Ovary (tissue), 10 donors: ENCODE measurements at places on chromosomes 5 and 9. TPM values are rescaled to one million over a fixed set of nuclear protein-coding genes. Genes with fewer than 3 reads are reported as not detected.

DNA sequence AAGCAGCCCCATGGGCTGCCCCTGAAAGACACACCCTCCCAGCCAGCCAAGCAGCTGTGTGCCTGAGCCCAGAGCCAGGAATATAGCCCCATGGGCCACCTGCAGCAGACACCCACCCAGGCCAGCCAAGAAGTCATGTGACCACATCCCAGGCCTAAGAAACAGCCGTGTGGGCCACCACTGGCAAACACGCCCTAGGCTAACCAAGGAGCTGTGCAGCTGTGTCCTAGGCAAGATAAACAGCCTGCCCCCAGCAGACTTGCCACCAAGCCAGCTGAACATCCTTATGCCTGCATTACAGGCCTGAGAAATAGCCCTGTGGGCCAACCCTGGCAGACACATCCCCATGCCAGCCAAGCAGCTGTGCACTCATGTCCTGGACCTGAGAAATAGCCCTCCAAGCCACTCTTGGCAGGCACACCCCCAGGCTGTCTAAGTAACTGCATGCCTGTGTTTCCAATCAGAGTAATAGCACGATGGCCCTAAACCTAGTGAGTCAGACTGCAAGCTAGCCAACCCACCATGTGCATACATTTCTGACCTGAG is 143.0 kb downstream of the ADAMTS6 start:
- DNase-seq: no peak

GRCh38 chr9:91783411-91783810 is 166.6 kb downstream of the ROR2 start:
- DNase-seq: no peak

DNA sequence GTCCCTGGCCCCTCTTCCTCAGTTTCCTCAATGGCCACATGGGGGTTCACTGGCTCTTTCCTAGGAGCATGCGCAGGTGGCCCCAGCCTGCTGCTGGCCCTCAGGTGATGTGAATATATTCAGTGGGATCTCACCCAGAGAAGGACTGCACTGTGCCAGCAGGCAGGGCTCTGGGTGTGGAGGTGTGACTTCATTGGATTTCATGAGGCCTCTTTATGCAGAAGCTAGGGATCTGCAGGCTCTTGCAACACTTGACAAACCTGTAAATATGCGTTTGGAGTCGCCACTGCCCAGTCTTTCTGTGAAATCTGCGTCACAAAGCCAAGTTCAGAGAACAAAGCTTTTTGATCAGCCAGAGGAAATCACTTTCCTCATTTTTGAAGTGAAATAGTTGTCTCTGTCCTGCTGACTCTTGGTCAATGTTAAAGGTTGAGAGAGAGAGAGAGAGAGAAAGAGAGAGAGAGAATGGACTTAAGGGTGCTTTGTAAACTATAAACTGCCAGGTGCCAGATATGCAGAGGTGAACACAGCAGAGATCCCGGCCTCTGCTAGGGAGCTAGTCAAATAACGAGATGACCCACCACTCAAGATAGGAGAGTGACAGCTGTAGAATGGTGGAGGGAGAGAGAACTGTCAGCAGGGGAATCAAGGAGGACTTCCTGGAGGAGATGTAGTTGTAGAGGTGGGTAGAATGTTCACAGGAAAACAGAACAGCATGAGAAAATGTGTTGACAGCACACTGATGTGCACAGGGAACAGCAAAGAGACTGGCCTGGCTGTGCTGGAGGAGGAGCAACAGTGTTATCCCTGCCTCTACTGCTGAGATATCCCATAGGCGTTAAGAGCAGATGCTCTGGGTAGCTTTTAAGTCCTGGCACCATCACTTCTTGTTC is 167.0 kb upstream of the ZNF618 start:
- DNase-seq: no peak

GRCh38 chr9:129422843-129423192 is 198.1 kb downstream of the C9orf50 start:
- peak; percentile 73 for DNase-seq

- no peak for DNase-seq
These were observed 41.9 kb downstream of the CFAP90 start for GRCh38 chr5:7808998-7809397.

DNA sequence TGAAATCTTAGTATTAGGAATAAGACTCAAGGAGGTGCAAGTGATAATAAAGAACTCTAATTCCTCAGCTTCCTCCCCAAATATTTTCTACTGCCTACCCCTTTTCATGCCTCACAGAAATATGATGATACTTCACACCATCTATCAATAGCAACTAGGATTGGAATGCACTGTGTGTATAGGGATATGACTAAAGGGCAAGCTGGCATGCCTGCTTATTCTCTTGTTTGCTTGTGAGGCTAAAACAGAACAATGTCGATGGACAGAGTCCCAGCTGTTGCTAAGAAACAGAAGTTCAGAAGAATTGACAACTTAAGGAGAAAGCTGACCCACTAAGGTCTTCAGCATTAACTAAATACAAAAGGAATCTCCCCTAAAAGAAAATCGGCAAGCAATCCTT is 9.7 kb upstream of the CHD1 start:
- no peak for DNase-seq

DNA sequence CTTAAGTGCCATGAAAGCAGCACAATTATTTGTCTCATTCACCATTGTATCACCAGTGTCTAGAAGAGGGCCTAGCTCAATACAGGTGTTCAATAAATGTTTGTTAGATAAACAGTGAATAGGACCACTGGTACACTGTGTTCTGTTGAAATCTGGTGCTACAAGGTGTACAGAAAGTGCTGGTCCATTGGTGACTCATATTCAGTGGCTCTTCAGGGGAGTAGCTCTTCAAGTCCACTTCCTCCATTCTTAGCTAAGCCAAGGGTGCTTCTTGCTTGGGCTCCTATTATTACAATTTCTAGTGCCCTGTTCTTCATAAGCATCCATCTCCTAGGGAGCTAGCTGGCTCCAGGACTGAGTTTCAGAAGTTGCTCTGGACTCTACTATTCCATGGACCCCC is 6.4 kb upstream of the FCHO2 start:
- no peak for DNase-seq

The ZCCHC7 gene
- 27.2 TPM for total RNA-seq

GRCh38 chr5:1782385-1783215 is 17.0 kb downstream of the MRPL36 start:
- no peak for DNase-seq

The ORM2 gene
- total RNA-seq: not detected
